ENCODE measurements at places on chromosomes 2 and 18.

DNA sequence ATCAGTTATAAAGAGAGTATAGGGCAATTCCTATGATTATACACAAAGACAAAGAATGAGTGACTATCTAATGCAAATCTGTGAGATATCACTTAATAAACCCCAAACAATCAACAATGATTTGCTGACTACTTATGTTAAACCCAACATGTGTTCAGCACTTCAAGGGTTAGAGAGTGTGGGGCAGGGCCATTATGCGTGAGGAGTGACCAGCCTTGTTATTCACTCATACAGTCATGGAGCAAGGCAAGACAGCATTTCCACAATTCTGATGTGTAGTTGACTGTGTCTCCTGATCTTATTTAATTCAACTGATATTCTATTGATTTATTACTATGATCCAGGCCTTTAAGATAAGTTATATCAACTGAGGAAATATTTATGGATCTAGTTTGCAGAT is 251.7 kb downstream of the CYRIA start:
- no peak for DNase-seq

GRCh38 chr2:41935825-41936224 is 112.0 kb upstream of the PKDCC start:
- no peak for DNase-seq

- DNase-seq = no peak
These were observed 46.5 kb upstream of the SESTD1 start for GRCh38 chr2:179311101-179311500.

DNA sequence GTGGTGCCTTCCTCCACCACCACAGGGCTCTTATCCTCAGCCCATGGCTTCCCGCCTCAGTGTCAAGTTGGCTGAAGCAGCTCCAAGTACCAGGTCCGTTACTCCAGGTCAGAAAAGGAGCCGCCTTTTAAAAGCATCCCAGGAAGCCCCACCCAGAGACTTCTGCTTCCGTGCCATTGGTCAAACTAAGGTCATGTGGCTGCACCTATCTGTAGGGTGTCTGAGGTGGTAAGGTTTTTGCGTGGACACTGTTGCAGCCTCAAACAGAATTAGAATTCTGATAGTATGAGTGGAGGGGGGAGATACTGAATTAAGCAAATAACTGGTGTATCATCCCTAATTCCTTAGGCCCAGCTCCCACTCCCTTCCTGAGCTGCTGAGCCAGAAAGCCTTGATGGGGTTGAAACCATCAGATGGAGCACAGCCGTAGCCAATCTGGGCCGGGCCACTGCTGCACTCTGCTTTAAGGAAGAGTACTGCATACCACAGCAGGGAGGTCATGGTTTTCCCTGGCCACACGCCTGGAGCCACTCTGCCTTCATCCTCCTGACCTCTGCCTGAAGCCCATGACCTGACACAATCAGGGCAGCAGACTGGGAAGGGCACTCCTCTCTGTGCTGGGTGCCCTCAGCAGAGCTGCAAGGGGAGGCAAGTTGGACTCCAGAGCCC is 8.4 kb downstream of the TMEM247 start:
- DNase-seq = peak; percentile 58

- no peak for DNase-seq
These were observed 114.2 kb upstream of the NT5C1B start for GRCh38 chr2:18703555-18703954.

DNA sequence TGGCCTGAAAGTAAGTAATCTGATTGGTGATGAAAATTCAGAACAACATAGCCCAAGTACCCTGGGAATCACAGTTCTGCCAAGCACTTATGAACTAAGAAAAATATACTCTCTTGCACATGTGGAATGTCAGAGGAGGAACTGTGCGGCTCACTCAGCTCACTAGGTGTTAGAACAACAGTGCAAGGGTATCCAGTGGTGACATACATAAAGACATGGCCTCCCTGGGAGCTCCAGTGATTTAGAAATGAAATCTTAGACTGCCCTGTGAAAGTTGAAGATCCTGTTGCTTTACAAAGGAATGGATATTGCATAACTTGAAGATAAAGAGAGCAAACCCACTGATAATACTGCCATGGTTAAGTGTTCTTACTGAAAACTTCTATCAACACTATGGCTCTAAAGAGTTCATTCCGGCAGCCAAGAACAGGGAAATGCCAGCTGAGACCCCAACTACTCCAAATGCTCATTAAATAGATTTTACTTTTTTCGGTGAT is 246.2 kb downstream of the ARHGAP15 start:
- no peak for DNase-seq

- no peak for DNase-seq
These were observed 103.5 kb downstream of the ARL4C start for GRCh38 chr2:234393354-234393753.

DNA sequence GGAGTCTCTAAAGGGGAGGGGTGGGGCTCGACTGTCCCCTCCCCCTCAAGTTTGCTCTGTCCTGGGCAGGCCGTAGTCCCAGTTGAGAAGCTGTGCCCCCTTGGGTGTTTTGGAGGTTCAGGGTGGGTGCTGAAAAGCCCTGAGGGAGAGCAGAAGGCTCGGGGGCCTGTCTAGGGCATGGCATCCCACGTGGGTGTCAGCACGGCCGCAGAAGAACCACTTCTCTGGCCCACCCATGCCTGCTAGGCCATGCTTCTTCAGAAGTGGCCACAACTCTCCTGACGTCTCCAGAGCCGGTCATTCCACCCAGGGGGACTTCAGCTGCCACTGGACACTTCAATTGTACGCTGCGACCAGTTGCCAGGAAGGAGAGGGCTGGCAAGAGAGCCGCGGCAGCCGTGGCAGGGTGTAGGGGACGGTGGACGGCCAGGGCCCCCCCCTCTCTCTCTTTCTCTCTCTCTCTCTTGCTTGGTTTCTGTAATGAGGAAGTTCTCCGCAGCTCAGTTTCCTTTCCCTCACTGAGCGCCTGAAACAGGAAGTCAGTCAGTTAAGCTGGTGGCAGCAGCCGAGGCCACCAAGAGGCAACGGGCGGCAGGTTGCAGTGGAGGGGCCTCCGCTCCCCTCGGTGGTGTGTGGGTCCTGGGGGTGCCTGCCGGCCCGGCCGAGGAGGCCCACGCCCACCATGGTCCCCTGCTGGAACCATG is at the start of gene INPP5D:
Gene INPP5D, plus strand, starts transcription at position 546 of the 704 bp plus-strand sequence. Its CDS starts 137 bp downstream, at position 683.
- DNase-seq = peak; percentile 61

- DNase-seq = no peak
These were observed 510.1 kb downstream of the EIPR1 start for GRCh38 chr2:2867397-2867979.

GRCh38 chr2:219414857-219415256 is 3.3 kb upstream of the DES start:
- DNase-seq = no peak

GRCh38 chr2:138919120-138919747 is 139.0 kb upstream of the NXPH2 start:
- DNase-seq = no peak

- no peak for DNase-seq
These were observed 31.2 kb downstream of the ALPK2 start for GRCh38 chr18:58597649-58598048.

GRCh38 chr2:234081970-234082822 is 31.7 kb downstream of the SPP2 start:
- peak; percentile 69 for DNase-seq

GRCh38 chr2:117776888-117777287 is 37.6 kb upstream of the DDX18 start:
- no peak for DNase-seq

DNA sequence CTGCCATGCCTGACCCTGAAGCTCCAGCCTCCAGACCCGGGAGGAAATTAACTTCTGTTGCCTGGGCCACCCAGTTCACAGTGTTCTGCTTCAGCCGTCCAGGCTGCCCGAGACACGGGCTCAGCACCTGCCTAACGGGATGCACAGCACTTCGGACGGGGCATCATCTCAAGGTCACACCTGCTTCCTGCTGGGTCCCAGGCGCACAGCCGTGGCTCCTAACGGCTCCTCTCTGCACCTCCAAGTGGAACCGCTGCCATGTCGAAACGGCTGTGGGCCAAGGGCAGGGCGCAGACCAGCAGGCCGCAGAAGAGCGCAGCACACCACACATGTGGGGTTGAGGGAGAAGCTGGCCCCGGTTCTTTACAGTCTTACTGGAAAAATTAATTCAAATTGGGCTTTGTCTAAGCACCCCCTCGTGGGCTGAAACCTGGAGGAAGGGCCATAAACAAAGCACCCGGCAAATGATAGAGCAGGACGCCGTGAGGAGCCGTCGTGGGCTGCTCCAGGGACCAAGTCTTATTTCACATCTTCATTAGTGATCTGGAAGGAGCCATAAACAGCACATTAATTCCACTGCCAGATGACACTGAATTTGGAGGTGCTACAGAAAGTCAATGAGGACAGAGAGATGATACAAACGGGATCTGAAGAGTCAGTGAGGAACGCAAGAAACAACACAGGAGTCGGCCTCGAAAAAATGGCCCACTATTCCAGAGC is 59.6 kb downstream of the EIPR1 start:
- DNase-seq = no peak

- no peak for DNase-seq
These were observed 31.4 kb downstream of the EIF2AK2 start for GRCh38 chr2:37125416-37125815.

- DNase-seq = no peak
These were observed 1783.9 kb downstream of the SUCLG1 start for GRCh38 chr2:82675186-82675585.

DNA sequence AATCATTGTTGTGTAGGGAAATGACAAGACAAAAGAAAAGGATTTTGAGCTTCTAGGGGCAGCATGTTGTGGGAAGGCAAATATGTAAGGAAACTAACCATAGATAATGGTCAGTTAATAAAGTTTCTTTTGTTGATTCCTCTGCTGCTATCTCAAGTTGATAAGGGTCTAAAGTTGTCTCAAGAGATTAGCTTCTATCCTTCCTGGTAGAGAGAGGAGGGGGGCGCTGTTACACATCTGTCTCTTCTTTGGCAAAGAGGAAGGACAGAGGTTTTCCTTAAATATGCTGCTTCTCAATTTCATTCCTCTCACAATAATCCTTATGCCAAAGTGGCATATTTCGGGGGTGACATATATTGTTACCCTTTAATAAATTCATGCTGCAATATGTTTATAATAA is 944.0 kb downstream of the DPP10 start:
- DNase-seq = no peak

- no peak for DNase-seq
These were observed 88.4 kb upstream of the ARL5A start for GRCh38 chr2:151916632-151917031.

DNA sequence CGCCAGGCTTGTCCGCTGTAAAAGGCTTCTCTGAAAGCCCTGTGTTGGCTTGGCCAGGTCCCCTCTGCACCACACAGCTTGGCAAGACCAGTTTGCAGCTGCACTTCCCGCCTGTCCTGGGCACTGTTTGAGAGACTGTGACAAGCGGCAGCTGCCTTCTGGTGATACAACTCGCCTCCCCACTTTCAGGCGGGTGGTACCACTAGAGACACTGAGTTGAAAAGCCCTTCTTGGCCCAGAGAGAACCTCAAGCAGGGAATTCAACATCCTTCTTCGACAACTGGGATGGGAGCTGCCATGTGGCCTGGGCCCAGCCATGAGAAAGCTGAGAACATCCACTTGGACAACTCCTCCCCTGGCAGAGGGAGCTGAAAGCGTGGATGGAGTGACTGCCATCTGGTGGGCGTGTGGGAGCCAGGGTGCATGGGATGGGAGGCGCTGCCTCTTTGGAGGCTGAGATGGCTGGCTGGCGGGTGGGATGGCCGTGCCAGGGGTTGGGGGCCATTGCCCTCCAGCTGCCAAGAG is 125.5 kb upstream of the REV1 start:
- no peak for DNase-seq

- DNase-seq = no peak
These were observed 5.4 kb downstream of the CHMP3 start for GRCh38 chr2:86557836-86558235.

GRCh38 chr18:59631583-59632181 is 65.5 kb downstream of the CCBE1 start:
- no peak for DNase-seq

DNA sequence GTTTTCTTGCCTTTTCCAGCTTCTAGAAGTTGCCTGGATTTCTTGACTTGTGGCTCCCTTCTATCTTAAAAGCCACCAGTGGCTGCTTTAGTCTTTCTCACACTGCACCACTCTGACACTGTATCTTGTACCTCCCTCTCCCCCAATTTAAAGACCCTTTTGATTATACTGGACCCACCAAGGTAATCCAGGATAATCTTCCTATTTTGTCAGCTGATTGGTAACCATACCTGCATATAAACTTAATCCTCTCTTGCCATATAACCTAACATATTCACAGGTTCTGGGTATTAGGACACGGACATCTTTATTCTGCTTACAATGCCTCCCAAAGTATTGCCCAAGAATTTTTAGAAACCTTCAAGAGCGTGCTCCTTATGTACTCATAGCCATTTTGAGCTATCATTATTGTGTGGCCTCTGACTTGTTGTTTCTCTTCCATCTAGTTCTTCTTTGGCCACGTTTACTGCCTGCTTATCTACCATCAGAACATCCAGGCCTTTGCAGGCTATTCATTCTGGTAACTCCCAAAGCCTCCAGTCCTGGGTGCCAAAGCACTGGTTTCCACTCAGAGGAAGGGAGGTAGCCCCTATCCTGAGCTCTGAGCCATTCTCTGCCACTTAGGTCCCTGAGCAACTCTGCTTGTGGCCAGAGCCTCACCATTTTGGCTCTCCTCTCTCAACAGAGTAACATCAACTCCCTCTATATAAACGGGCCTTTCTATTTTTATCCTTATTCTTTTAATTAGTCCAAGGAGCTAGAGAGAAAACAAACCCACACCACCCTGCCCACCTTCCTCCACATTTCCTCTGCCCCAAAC is 70.8 kb downstream of the MYO3B start:
- DNase-seq = no peak

GRCh38 chr2:38384338-38384737 is 7.3 kb upstream of the ATL2 start:
- no peak for DNase-seq

GRCh38 chr2:74199871-74200305 is 1.5 kb downstream of the MTHFD2 start:
- DNase-seq = no peak

DNA sequence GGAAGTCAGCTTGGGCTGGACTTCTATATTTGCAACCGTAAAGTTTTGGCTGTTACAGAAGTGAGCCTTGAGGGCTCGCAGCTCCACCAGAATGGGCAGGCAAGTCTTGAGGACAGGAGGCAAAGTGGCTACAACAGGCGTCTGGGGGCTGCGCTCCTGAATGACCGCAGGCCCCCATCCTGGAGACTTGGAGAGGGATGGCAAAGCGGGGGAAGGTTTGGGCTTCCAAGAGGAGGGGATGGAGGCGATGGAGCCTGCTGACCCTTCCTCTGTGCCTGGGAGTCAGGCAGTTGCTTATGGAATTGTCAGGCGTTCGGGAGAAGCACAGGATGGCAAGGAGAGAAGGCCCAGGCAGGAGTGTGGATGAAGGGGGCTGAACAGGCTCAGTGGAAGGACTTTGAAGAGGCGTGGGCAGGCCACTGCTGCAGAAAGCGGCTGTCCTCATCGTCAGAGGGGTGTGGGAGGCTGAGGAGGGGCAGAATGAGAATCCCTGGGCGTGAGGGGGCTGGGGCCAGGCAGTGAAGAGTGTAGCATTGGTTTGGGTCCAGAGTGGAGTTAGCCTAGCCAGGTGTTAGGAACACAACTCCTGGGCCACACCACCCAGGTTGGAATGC is 72.3 kb downstream of the INHBB start:
- DNase-seq = peak; percentile 22

Measured in right lobe of liver (tissue), 6 donors.